ENCODE measurements at places on chromosomes 1 and 21. TPM values are rescaled to one million over a fixed set of nuclear protein-coding genes. Genes with fewer than 3 reads are reported as not detected.

CLEC20A gene
- total RNA-seq, result not detected

TNFRSF8 gene
- total RNA-seq, result not detected

LAPTM5 gene
- total RNA-seq, result not detected

EFCAB14 gene
- 108 TPM for total RNA-seq

FMOD gene
- not detected for total RNA-seq

SIK1 gene
- total RNA-seq, result 19.7 TPM

ELAVL4 gene
- not detected for total RNA-seq

FAM78B gene
- 4.9 TPM for total RNA-seq

SEC16B gene
- total RNA-seq, result 4.2 TPM

HSPB7 gene
- total RNA-seq, result not detected

LCE1C gene
- total RNA-seq, result not detected

DNAJB4 gene
- 23.0 TPM for total RNA-seq

AKR1A1 gene
- total RNA-seq, result 111 TPM

CFH gene
- 26.1 TPM for total RNA-seq

ZNF684 gene
- 5.1 TPM for total RNA-seq

TCP10L gene
- total RNA-seq, result not detected

TGFB2 gene
- 32.2 TPM for total RNA-seq

HAO2 gene
- total RNA-seq, result not detected

UBL4B gene
- total RNA-seq, result not detected

TMEM269 gene
- total RNA-seq, result 1.7 TPM

ZNF648 gene
- 0.17 TPM for total RNA-seq

LAD1 gene
- total RNA-seq, result 209 TPM

RER1 gene
- 118 TPM for total RNA-seq

GNG12 gene
- total RNA-seq, result 72.2 TPM

Measured in Calu3 (cell line).